ENCODE measurements at places on chromosomes 6 and 20.
A peak's percentile ranks its signal among the peaks of the same experiment; 100 is the strongest.

DNA sequence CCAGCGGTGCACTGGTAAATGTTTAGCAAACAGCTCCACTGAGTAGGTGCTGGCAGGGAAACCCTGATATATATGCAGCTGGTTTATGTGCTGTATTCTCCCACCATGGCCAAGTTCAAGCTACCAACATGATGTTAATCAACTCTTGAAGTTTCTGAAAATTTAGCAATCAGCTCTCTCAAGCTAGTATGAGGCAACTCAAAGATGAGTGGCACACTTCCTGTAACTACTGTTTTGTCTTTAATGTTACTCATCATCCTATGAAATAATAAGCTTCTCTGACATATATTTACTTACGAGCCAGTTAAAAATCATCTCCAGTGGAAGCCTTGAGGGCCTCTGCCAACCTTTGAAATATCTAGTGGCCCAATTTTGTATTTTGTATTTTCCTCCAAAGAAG lies 54.7 kb downstream of the TRMT6 start:
- DNase-seq = no peak

- no peak for DNase-seq
Measured at GRCh38 chr6:86869500-86869899, 67.8 kb upstream of the HTR1E start.

DNA sequence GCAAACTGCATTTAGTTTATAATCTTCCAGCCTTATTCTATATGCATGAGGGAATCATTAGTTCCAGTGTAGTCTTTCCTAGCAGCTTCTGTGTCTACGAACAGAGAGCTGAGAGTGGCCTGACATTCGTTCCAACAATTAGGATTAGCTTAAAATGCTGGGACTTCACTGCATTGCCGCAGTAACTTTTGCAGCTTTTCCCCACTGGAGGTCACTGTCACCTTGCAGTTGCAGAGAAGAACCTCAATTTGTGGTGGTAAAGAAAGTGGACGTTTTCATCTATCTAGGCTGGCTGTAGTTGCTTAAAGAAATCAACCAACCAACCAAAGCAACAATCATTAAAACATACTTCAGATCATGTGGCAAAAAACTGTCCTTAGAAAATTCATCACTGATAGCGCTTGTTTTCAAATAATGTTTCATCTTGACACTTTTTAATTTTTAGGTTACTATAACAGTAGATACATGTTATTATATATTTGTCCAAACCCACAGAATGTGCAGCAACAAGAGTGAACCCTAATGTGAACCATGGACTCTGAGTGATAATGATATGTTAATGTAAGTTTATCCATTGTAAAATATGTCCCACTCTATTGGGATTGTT lies 12.2 kb downstream of the MYLK4 start:
- peak; percentile 36 for DNase-seq

- no peak for DNase-seq
Measured at GRCh38 chr20:58694241-58695083, 1.9 kb downstream of the NPEPL1 start.

DNA sequence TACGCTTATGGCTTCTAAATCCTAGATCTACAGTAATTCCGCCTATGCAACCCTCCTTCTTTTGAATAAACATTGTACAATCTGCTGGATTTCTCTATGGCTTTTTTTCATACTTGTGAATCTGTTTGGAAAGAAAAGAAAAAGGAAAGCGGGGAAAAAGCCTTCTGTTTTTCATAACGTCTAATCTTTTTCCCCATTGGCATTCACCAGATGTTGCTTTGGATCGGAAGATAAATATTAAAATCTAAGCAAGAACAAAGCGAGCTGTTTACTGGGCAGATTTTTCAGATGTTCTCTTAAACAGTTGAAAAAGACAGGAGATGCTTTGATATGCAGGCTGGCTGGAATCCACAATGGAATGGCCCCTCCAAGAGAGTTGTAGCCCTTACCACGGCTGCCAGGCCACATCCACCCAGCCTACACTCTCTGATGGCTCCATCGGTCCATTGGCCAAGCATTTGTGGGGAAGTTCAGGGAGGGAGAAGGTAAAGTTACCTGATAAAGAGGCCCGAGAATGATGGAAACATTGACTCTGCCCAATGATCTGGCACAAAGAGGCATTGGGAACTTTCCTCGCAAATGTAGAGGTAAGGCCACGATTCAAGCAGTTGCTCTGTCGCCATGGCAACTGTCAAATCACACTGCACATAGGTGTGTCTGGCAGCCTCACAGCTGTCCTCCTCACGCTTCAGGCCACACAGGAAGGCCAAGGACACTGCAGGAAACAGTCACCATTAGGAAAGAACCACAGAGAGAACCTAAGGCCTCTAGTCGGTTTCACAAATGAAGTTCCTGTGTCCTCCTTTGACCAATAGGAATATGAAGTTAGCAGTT lies 70.3 kb downstream of the PKHD1 start:
- DNase-seq = no peak

DNA sequence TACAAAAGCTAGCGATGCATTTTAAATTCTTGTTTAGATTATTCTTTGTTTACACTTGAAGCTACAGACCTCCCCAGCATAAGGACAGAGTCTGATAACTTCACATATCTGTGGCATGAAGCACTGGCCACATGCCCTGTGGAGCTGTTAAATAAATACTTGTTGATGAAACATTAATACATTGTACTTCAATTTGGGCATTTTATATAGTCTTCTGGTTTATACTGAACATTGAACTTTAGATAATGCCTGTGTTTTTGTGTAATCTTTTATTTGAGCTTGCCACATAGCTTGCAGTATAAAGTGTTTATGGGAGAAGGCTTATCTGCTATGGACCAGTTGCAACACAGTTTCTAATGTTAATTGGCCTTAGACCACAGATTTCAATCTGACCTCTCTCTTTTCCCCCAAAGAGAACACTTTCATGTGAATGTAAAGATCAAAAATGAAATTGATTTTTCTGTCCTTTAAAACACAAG lies 48.2 kb downstream of the FRK start:
- DNase-seq = no peak

GRCh38 chr6:138038142-138038870 lies 68.9 kb downstream of the PERP start:
- no peak for DNase-seq

DNA sequence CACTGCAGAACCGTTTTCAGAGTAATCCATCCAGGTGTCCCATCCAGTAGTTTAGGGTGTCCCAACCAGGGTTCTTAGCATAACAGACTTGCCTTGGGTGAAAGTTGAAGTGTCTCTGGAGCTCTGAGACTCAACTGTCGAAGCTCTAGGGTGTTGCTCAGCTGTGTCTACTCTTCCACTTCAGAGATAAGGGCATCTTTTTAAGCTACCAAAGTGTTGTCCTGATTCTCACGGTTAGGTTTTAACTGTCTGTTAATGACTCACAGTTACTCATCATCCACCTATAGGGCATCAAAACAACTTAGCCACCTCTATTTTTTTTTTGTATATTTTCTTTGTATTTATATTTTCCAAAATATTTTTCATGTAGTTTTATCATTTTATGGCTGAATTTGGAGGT lies 36.9 kb upstream of the TBX18 start:
- DNase-seq = no peak

GRCh38 chr6:76681781-76682180 lies 609.3 kb upstream of the IMPG1 start:
- DNase-seq = no peak

DNA sequence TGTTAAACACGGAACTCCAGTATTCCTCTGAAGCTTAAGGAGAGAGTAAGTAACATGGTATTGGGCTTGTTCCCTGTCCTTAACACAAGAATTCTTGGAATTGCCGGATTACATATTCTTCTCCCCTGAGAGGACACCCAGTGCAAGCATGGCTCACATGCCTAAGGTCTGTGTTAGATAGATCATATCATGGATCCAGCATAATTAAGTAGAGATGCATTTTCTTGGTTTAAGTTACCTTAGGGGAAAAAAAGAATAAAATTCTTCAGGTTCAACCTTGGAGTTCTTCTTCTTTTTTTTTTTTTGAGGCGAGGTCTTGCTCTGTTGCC lies 53.9 kb downstream of the AKAP12 start:
- DNase-seq = no peak

DNA sequence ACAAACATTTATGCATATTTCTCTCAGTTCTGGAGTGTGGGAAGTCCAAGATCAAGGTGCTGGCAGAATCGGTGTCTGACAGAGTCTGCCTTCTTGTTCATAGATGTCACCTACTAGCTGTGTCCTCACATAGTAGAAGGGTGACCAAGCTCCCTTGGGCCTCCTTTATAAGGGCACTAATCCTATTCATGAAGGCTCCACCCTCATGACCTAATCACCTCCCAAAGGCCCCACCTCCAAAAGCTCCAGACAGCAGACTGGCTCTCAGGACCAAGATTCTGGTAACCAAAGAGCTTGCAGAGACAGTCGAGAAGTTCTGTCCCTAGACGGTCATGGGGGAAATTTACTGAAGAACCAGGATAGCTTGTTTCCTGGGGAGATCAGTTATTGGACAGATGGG lies 139.1 kb downstream of the COL9A1 start:
- DNase-seq = no peak

- DNase-seq = no peak
Measured at GRCh38 chr6:38573801-38574395, 65.8 kb downstream of the BTBD9 start.

DNA sequence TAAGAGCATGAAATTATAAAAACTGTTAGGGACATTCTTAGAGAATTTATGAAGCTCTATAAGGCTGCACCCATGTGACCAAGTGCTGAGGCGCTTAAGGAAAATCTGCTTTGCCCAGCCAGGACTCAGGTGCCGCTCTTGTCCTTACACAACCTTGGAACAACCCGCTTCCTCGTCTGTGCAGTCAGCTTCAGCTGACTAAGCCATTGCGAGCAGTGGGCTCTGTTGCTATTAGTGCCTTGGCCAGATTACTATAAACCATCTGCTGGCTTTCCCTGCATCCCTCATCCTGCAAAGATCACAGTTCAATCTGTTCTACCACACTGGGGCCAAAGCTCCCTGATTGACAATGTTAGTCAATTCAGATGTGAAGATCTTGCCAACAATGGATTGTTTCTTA lies 89.1 kb upstream of the E2F3 start:
- no peak for DNase-seq

- no peak for DNase-seq
Measured at GRCh38 chr6:116507324-116507723, 4.1 kb upstream of the CALHM5 start.

DNA sequence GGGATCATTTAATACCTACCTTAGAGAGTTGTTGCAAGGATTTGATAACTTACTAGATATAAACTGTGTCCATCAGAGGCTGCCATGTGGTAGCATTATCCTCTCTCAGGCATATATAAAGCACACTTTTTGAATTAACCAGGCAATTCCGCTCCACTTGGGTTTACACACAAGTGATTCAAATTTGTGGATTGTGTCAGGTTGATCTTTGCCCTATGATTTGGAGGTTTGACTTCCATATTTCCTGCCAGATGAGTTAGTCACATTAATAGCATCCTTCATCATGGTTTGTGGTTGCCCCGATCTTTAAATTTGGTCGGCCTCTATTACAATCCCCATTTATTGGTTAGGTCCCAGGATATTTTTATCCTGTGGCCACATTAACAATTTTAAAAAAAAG lies 44.8 kb upstream of the CTAGE9 start:
- no peak for DNase-seq

DNA sequence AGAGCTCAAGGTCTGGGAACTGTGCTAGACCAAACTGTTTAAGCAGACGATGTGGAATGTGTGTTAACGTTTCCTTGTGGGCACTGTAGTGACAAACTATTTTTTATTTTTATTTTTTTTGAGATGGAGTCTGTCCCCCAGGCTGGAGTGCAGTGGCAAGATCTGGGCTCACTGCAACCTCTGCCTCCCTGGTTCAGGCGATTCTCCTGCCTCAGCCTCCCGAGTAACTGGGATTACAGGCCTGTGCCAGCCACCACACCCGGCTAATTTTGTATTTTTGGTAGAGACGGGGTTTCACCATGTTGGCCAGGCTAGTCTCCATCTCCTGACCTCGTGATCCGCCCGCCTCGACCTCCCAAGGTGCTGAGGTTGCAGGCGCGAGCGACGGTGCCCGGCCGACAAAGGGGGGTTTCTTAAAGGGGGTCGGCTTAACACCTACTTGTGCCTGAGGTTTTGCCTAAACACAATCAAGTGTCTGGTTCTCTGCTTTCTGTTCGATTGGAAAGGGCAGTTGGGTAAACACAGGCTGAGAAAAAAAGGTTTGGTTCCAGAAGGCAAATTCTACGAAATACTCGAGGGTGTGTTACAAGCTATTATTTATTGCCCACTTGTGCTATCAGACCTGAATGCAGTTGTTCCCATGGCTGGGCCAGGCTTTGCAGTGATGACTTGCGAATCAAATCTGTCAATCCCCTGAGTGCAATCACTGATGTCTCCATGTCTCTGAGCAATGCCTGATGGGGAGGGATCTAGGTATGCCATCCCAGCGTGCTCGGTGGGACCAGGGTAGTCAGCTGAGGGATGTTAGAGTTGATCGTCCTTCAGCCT lies 1.3 kb downstream of the NOP56 start:
- no peak for DNase-seq

- DNase-seq = no peak
Measured at GRCh38 chr20:7924692-7925091, 15.6 kb downstream of the HAO1 start.

DNA sequence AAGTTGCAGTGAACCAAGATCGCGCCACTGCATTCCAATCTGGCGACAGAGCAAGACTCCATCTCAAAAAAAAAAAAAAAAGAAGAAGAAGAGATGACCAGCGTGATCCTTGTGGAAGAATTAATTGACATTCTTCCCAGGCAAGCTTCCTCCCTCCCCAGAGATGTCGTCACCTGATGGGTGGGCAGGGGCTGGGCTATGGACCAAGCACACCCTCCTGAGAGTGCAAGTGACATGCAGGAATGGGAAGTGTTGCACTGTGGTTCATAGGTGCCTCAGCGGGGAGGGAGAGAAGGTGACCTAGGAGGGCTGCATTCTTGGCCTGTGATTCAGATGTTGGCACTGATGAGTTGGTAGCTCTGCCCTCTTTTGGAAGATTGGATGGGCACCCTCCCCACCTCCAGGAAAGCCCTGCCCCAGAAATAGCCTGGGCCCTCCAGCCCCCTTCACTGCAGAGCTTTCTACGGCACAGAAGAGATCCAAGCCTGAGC lies 37.8 kb downstream of the TAF8 start:
- DNase-seq = no peak

DNA sequence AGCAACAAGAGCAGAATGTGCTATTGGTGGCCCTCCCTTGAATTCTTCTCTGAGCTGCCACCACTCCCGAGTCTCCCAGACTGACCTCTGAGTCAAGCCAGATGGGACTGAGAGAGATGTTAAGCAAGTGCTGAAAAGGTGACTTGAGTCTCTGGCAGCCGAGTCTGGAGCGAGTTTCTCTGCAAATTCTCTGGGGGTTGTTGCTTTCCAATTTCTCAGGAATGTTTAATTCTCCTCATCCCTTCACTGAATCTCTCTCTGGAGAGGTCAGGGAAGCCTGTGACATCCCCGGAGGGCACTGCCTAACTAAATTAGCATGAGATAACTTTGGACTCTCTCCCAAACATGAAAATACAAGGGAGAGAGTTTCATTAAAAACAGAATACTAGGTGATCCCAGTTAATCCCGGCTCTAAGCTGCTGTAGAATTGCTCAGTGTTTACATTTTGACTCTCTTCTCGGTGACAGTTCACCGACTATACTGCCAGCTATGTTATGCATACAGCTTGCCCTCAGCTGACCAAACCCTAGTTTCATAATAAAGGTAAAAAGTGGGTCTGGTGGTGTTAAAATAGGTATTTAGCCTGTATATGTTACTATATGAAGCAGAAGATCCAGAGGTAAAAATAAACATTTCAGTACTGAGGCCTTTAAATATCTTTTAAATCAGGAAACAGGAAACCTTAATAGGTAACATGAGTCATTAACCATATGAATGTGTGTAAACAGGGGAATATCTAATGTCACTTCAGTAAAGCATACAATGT lies 157.9 kb downstream of the FOXC1 start:
- DNase-seq = no peak

GRCh38 chr6:11398451-11399326 lies 138.9 kb upstream of the TMEM170B start:
- no peak for DNase-seq
